OCI-LY7 (cell line): ENCODE measurements at places on chromosomes 3 and 15.

- no peak for DNase-seq
These were observed 7.4 kb downstream of the APPL1 start for GRCh38 chr3:57234613-57235575.

DNA sequence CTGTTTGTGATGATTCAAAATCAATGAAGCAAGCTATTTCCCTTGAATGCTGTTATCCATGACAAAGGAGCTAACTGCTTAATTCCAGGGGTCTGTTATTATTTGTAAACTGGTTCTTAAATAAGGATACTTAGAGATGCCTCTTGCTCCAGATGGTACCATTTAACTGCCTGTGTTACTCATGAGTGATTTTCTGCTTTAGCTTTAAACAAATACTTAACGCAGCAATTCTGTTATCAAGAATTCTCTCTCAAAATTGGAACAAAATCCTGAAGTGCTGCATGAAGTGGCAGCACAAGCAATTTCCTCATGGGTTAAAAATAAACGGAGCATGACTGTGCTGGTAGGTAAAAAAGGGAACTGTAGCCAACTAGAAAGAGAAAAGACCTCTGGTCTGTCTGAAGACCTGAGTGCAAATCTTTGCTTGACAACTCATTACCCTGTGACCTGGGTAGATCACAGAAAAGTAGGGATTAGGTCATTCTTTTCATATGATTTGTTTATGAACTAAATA, 62.5 kb upstream of the GBE1 start:
- DNase-seq: peak; percentile 3

DNA sequence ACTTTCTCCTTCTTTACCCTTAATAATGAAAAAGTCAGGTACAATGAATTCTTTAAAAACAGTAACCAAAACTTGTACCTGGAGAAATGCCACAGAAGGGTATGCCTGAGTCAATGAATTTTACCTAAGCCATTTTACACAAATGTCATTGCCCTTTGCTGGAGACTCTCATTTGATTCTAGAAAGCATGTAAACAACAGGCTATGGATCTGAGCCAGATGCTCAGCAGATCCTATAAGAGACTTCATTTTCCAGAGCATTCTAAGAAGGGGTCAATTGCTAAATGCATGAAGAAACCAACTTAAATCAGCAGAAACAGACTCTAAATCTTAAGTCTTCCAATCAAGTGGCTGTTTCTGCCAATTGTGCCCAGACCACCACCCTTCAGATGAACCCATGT, 83.8 kb upstream of the GALNT15 start:
- no peak for DNase-seq

DNA sequence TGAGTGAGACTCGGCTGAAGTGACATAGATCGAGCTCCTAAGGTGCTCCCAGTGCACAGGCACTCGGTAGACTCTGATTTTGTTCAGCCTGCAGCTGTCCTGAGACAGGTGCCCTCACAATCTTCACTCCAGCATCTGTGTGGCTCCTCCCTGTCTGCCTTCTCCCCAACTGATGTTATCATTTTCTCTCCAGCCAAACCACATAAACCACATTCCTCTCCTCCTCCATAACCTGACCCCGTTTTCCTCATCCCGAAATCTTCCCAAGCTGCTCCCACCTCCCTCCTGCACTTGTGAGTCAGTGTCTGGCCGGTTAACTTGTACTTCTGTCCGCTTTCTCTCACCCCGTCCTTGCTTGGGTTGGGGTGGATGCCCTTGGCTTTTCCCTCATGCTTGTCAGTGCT, 93.3 kb upstream of the HACD2 start:
- no peak for DNase-seq

- DNase-seq: no peak
These were observed 90.0 kb downstream of the EFL1 start for GRCh38 chr15:82172506-82172905.

DNA sequence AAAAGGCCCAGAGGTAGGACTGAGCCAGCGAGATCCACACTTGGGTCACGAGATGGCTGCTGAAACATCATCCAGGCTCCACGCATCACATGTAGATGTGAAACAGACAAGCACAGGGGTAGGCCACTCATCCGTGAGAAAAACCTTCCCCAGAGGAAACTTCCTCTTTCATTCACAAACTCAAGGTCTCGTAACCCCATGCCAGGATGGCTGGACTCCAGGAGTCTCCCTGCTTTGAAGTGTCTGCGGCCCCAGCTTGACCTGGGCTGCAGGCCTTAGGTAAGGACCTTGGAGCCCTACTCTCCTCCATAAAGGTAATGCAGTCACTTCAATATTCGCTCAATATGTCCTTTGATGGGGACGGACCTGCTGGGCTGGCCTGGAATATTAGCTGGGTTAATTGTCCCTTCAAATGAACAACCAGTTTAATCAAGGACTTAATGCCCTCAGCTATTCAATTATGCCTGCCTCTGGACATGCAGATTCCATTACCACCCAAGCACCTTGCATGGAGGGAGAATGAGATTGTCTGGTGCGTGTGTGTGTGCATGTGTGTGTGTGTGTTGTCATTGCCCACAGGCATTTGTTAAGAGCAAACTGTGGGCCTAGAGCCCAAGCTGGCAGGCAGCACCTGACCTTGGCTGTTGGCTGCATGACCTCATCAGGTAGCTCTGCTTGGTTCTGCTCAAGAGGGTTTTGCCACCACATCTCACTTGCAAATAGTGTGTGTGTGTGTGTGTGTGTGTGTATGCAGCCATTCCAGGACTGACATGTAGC, 186.9 kb upstream of the TLE3 start:
- DNase-seq: no peak

DNA sequence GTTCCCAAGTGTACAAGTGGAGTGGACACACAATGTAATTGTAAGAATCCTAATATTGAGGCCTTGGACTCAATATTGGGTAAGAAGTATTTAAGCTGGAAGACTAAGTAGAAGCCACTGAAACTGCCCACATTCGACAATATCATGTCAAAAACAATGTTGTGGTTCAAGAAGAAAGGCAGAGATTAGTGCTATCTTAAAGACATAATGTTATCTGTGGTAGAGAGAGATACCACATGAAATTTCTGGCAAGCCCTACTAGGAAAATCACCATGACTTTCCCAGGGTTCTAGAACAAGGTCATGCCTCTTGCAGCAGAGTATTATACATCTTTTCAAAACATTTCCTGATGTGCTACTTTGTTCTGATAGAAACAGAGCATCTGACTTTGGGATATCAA, 192.6 kb downstream of the RAP2B start:
- no peak for DNase-seq

DNA sequence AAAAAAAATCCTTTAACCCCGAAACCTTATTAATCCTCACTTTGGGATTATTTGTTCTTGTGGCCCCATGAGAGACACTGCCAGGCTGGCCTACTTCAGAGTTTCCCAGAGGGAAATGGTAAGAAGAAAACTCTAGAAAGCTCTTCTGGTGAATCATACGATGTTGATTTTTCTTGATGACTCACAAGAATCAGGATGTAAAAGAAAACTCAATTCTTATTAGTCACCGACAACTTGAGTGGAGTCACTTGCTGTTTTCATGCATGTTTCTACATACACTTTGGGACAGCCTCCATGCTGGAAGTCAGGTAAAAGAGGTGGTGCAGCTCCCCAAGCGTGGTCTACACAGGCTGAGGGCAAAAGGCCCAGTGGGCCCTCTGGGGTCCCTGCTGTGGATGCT, 42.8 kb downstream of the MYO5C start:
- DNase-seq: no peak

DNA sequence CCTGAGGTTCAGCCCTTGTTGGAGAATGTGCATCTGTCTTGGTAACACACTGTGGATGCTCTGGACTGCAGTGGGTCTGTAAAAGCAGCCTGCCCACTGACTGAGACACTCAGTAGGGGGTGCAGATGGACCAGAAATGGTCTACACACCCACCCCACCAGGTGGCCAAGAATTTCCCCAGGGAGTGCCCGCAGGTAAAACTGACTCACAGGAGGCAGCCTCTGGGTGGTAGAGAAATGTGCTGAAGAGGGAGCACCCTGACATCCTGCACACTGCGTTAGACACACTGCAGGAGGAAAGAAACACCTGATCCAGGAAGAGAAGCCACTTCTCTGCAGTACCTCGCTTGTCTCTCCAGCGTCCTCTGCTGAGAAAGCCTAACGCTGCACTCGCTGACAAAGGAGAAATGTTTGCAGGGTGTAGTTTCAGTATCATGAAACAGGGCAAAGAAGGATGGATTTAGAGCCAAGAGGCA, 109.5 kb upstream of the ABHD17C start:
- DNase-seq: no peak

DNA sequence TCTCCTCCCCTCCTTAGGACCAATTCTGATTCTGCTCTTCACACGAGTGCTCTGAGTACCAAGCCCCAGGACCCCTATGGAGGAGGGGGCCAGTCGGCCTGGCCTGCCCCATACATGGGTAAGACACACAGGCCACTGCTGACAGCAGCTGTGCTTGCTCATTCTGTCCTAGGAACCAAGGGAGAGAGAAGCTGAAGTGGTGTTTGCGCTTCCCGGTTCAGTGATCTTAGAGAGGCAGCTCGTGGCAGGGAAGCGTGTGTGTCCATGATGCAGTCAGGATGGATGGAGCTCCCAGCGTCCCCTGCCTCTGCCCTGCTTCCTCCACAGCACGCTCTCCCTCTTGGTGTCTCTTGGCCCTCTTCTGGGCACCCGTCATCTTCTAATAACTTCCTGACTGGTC, 77.6 kb downstream of the CRTC3 start:
- no peak for DNase-seq
